ENCODE measurements at places on chromosomes 16 and 17.

- DNase-seq: no peak
Observed at GRCh38 chr16:89166696-89167424, 4.7 kb upstream of the CDH15 start.

GRCh38 chr17:42553161-42553818 lies 567 bp downstream of the HSD17B1 start:
- no peak for DNase-seq

DNA sequence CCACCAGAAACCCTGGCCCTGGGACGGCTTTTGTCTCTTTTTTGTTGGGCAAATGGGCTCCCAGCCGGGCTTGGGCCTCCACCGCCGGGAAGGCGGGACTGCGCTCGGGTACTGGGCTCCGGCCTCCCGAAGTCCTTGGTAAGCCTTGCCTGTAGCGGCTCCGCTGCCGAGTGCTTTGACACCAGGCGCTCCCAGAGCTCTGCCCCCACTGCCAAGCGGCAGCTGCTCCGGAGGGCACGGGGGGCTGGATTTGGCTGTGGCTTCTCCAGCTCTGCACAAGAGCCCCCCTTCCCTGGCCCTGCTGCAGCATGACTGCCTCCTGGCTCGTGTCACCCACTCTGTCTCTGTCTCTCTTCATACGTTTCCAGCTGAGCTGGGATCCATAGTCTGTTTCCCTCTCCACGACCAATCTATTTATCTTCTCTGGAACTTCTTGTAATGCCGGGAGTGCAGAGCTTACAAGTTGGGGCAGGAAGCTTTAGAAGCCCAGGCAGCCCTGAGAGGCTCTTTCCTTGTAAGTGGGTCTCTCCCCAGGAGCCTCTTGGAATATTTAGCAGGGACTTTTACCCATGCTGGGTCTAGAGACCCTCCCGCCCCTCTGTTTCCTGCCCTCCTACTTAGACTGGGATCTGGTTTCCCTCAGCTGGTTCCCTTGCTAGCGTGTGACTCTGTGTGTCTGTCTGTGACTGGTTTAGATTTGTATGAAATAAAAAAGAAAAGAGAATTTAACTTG lies 246.9 kb upstream of the GSE1 start:
- no peak for DNase-seq

DNA sequence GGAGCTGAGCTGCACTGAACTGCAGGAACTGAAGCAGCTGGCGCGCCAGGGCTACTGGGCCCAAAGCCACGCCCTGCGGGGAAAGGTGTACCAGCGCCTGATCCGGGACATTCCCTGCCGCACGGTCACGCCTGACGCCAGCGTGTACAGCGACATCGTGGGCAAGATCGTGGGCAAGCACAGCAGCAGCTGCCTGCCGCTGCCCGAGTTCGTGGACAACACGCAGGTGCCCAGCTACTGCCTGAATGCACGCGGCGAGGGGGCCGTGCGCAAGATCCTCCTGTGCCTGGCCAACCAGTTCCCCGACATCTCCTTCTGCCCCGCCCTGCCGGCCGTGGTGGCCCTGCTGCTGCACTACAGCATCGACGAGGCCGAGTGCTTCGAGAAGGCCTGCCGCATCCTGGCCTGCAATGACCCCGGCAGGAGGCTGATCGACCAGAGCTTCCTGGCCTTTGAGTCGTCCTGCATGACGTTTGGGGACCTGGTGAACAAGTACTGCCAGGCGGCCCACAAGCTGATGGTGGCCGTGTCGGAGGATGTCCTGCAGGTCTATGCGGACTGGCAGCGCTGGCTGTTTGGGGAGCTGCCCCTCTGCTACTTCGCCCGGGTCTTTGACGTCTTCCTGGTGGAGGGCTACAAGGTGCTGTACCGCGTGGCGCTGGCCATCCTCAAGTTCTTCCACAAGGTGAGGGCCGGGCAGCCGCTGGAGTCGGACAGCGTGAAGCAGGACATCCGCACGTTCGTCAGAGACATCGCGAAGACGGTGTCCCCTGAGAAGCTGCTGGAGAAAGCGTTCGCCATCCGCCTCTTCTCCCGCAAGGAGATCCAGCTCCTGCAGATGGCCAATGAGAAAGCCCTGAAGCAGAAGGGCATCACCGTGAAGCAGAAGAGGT lies 17.3 kb upstream of the ATP6V0C start:
- peak; percentile 74 for DNase-seq

- DNase-seq: no peak
Observed at GRCh38 chr17:57108671-57109392, 23.8 kb downstream of the AKAP1 start.

DNA sequence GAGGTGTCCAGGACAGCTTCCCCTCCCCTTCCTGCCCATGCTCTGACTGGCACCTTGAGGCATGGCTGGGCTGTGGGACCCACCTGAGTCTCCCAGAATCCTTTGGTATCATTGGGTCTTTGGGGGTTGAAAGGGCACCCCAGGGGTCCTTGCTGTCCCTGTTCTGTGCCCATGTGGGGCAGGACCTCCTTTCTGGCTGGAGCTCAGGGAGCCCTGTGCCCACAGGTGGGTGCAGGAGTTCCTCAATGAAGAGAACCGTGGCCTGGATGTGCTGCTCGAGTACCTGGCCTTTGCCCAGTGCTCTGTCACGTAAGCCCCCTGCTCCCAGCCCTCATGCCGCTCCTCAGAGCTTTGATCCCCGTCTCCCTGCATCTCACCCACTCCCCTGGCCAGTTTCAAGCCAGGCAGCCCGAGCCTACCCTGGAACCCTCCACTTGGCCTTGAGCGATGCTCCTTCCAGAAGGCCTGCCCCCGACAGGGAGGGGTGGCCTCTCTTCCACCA lies 11.8 kb downstream of the FMNL1 start:
- no peak for DNase-seq

DNA sequence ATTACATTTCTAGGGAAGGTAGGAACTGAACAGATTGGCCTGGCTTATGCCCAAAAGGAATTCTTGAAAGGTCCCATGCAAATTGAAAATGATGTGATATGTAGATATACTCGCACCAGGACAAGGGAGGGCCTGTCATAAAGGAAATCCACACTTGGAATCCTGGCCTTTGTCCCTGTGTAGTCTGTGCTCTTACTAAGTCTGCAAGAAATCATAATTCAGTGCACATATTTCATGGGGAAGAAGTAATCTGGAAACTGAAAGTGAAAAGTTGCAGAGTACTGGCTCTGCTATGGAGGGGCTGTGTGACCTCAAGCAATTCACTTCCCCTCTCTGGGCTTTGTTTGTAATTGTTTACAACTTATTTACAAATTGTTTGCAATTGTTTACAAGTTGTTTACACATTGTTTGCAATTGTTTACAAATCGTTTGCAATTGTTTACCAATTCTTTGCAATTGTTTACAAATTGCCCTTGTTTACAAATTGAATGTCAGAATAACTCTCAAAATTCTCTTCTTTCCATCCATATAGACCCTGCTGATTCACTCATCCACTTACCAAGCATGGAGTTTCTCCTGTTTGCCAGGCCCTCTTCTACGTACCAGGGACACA lies 12.9 kb downstream of the SCNN1G start:
- DNase-seq: no peak

Data from breast epithelium (tissue), 4 donors.